ENCODE measurements at places on chromosomes 1 and 21.

DNA sequence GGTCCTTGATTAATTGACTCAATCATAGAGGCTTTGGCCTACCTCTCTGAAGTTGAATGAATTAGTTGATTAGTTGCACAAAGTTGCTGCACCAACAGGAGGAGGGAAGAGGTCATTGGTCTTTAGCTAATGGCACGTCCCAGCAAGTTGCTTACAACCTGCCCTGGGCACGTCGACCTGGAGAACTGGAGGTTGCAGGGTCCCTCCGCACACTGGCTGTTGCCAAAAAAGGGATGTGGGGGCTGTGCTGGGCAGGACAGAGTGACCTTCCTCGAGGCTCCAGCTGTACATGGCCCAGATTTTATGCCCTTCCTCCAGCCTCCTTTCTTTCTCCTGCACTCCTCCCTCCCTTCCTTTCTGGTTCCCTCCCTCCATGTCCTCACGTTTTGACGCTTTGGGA lies 230.3 kb upstream of the VAMP3 start:
- no peak for DNase-seq

DNA sequence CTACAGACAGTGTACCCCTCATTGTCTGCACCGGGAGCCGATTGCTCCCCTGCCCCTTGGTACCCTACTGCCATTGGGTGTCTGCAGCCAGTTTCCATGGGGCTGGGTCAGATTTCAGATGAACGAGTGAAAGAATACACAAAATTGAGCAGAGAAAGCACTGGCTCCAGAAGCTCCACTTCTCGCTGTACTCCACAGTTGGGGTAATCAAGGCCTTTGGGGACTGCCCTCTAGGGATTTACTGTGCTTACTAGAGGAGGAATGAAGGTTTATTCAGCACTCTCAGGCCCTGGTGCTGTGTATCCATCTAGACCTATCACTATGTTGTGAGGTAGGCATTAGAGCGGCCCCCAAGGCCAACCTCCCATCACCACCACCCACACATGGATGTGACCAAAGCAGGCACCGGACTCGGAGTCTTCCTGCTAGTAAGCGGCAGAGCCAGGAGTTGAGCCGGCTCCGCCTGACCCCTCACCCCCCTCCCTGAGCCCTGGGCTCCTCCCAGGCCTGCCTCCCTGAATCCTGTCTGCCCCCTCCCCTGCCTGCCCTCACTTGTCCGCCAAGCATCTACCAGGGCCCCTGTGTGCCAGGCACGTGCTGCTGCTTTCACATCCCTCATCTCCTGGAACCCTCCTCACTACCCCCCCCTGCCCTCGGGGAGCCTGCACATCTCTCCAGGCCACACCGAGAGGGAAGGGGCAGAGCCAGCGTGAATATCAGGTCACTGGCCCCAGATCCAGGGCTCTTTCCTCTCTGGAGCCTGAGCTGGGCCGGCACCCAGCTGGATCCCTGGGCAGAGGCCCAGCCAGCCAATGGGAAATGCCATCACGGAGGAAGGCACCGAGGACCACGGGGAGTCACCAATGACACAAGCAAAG lies 23.3 kb downstream of the KCNN3 start:
- DNase-seq = no peak

- DNase-seq = no peak
Measured at GRCh38 chr1:59580257-59580656, 234.5 kb upstream of the HOOK1 start.

GRCh38 chr1:236147521-236148469 lies 5.5 kb downstream of the GPR137B start:
- DNase-seq = no peak

- DNase-seq = no peak
Measured at GRCh38 chr1:11044849-11045427, 2.1 kb downstream of the MASP2 start.

DNA sequence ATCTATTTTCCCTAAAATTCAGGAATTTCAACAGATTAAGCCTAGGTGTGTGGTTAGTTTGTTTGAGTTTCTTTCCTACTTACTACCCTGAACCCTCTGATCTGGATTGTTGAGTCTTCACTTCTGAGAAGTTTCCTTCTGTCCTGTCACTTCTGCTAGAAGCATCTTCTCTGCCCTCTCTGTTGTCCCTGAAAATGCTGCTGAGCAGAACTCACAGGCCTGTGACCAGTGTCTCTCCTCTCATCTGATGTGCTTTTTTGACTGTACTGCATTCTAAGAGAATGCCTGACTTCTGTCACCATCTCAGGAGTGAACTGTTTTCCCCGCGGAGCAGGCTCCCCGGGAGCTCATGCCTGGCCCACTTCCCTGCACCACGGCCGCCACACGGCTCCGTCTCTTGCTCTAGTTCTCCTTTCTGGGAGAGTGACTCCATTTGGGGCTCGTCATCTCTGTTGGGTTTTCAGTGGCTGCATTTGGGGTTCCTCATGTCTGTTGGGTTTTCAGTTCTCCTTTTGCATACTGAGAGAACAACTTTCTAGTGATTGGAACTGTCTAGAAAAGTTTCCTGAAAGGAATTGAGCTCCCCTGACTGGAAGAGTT lies 77.9 kb downstream of the POFUT2 start:
- DNase-seq = no peak

DNA sequence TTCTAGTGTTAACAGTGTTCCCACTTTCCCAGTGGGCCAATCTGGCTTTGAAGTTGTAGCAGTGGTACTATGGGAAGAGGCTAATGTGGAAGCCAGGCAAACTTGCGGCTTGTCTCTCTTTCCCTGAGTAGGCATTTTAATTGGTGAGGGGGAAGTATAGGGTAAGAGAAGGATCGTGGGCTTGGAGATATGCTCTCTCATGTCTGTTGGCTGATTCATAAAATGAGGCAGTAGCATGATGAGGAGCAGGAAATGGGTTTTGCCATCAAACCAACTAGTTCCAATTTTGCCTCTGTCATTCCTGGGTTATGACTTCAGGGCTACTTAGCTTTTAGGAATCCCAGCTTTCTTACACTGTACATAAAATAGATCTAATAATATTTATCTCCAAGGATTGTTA lies 12.1 kb downstream of the C8A start:
- peak; percentile 48 for DNase-seq
